ENCODE measurements at places on chromosomes 2 and 18. TPM values are rescaled to one million over a fixed set of nuclear protein-coding genes. Genes with fewer than 3 reads are reported as not detected.

Gene COL5A2
- total RNA-seq: 19.1 TPM

Gene INHBB
- 11.3 TPM for total RNA-seq

Gene CCDC148
- total RNA-seq: 26.3 TPM

Gene ZBTB14
- total RNA-seq: 27.7 TPM

Gene VWA3B
- 2.8 TPM for total RNA-seq

Gene INPP5D
- total RNA-seq: 6.5 TPM

Data from diencephalon (tissue), 1 donor.